ENCODE measurements at places on chromosomes 6 and 20.

DNA sequence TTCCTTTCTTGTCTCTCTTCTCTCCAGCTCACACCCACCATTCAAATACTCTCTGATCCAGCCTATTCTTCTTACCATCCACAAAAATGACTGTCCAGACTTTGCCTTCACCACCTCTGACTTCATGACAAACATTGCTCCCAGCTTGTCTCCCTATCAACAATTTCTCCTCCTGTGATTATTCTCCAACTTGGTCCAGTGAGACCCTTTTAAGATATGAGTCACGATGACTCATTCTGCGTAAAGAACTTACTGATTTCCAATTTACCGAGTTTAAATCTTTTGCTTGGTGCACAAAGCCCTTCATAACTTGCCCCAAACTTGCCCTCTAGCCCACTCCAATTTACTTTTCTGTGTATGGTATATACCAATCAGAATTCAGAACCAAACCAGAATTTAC, 833.2 kb downstream of the MAFB start:
- no peak for DNase-seq

DNA sequence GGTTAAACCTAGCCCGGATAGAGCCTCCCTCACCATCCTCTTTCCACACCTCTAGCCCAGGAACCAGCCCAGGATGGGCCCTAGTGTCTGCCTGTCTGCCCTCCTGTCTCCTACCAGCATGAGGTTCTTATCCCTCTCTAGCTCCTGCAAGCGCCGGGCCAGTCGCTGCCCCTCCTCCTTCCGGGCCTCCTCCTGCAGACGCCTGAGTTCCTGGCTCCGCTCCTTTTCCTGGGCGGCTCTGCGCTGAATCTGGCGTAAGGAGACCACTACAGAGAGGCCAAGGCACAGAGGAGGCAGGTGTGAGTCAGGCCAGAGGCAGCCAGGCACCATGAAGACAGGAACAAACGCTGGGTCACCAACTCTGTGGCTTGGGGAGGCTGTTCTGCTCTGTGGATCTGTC, 4.3 kb upstream of the PSORS1C2 start:
- DNase-seq, result no peak

- no peak for DNase-seq
Measured at GRCh38 chr6:138486249-138487101, 12.8 kb downstream of the NHSL1 start.

DNA sequence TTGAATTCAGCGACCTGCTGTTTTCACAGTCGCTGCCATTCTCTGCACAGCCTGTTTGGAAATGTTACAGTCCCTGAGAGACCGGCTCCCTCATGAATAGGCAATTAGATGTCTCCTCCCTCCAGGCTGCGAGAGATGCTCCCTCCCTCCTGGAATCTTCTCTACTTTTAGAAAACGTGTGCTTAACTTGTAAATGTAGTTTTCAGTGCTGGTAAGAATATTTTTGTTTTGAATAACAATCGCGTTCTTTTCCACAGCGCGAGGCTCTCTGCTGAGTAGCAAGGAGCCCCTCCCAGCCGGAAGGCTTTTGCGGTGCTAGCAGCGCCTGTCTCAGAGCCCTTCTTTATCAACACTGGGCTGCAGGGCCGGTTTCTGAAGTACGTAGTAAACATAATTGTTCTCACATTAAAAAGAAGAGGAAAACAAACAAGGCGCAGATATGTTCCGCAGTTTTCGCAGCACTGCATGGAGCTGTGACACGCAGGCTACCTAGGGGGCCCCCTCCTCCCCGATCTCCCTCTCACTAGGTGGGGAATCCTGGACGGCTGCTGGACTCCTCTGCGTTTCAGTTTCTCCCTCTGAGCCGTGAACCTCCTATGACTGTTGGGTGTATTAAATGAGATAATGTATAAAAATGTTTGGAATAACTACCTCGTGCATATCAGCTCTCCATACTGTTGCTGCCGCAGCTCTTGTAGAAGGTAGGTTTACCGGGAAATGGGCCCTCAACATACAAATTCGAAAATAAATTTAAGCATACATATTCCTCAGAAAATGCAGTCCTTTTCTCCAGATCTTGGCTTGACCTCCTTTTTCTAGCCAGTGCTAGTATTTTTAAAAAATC, 79.0 kb upstream of the SPACA1 start:
- no peak for DNase-seq

- DNase-seq, result no peak
Measured at GRCh38 chr6:42503894-42504293, 52.2 kb upstream of the TRERF1 start.

- DNase-seq, result no peak
Measured at GRCh38 chr6:149964308-149965193, 808 bp downstream of the ULBP1 start.

DNA sequence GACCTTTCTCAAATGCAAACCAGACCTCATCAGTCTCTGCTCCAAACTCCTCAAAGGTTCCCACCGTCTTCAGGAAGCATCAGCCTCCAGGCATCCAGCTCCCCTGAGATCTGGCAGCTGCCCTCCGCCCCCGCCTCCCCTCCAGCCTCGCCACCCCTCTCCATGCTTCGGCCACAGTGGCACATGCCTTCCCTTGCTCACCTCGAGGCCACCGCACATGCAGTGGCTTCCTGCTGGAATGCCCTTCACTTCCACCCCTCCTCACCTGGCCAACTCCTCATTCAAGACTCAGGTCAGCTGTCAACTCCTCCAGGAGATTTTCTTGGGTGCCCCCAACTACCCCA, 13.4 kb downstream of the KIAA1755 start:
- DNase-seq, result no peak

GRCh38 chr6:155223646-155224451, 40.0 kb upstream of the CLDN20 start:
- peak; percentile 95 for DNase-seq
